ENCODE measurements at places on chromosomes 1 and 21. TPM values are rescaled to one million over a fixed set of nuclear protein-coding genes. Genes with fewer than 3 reads are reported as not detected.

GRCh38 chr1:55045430-55045829, 6.1 kb downstream of the PCSK9 start:
- H3K27ac ChIP-seq: no peak overlapping the region
- no peaks in the 10 kb centered on the region for H3K36me3 ChIP-seq
- no peaks in the 10 kb centered on the region for H3K4me1 ChIP-seq

GRCh38 chr1:158043232-158043631, 49.8 kb downstream of the KIRREL1 start:
- no peak overlapping the region for H3K27ac ChIP-seq
- no peaks in the 10 kb centered on the region for H3K4me1 ChIP-seq
- no peak for DNase-seq
- H3K4me3 ChIP-seq: no peak overlapping the region

DNA sequence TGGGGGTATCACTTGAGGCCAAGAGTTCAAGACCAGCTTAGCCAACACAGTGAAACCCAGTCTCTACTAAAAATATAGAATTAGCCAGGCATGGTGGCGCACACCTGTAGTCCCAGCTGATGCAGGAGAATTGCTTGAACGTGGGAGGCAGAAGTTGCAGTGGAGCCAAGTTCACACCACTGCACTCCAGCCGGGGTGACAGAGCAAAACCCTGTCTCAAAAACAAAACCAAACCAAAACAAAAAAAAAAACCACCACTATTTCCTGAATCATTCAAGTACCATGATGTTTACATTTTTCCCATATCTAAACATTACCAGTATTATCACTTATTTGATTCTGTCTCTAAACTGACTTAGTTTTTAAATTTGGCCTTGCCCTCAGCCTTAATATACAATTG, 29.5 kb downstream of the TUT4 start:
- H3K36me3 ChIP-seq: no peaks in the 10 kb centered on the region
- H3K27me3 ChIP-seq: no peaks in the 10 kb centered on the region
- no peak overlapping the region for H3K4me3 ChIP-seq
- no peak for DNase-seq
- H3K27ac ChIP-seq: no peak overlapping the region

Gene CRABP2
- 30.8 TPM for total RNA-seq
